ENCODE measurements at places on chromosomes 16 and 17.

GRCh38 chr16:55179852-55180585, 144.0 kb upstream of the IRX6 start:
- peak; percentile 86 for DNase-seq

DNA sequence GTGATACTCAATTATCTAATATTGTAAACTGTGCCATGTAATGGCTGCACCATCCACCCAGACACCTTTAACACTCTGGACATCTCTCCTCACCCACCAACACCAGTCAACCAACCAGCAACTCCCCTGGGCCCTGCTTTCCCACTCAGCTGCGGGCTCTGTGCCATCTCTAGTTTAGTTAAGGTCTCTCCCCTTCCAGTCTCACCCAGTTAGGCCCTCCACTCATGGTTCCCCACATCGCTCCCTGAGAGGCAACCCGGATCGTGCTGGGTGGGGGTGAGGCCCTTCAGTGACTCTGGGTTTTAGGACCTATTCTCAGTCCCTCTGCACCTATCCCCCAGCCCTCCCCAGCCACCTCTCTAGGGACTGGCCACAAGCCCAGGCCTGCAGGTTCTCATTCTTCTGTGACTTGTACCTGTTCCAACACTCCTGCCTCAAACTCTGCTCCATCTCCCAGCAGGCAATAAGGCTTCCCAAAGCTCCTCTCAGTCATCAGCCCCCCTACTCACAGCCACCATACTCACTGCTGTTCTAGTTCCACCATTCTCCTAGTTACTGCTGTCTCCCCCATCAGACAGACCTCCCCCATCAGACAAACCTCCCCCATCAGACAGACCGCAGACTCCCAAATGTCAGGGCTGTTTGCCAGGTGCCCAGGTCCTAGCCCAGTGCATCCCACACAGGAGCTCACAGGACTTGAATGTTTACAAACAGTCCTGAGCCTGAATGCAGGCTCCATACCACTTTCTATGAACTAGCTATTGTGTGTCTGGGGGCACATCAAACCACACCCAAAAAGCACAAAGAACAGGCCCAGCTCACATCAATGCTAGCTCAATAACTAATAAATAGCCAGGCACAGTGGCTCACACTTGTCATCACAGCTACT, 2.6 kb downstream of the TK2 start:
- no peak for DNase-seq

- DNase-seq, result no peak
These were observed 174.6 kb downstream of the PMP22 start for GRCh38 chr17:15090533-15090932.

DNA sequence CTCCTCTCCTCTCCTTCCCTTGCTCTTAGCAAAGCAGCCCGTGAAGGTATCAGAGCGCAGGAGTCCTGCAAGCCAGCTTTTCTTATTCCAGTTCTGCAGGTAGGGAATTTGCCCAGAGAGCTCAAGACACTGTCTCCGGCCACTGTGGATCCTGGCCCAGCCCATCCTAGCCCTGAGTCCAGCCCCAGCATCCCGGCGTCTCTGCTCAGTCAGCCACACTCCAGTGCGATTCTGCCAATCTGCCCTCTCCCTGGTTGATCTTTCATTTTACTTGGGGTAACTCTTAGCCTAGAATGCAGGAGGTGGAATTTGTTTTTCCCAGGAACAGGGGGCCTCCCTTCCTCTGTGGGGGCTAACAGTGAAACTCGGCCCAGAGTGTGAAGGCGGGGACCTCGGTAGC, 176.9 kb upstream of the GSE1 start:
- DNase-seq, result no peak

GRCh38 chr17:1566505-1567199, 4.1 kb upstream of the PITPNA start:
- no peak for DNase-seq

- no peak for DNase-seq
These were observed 60.5 kb downstream of the ACSM2B start for GRCh38 chr16:20515688-20516090.

DNA sequence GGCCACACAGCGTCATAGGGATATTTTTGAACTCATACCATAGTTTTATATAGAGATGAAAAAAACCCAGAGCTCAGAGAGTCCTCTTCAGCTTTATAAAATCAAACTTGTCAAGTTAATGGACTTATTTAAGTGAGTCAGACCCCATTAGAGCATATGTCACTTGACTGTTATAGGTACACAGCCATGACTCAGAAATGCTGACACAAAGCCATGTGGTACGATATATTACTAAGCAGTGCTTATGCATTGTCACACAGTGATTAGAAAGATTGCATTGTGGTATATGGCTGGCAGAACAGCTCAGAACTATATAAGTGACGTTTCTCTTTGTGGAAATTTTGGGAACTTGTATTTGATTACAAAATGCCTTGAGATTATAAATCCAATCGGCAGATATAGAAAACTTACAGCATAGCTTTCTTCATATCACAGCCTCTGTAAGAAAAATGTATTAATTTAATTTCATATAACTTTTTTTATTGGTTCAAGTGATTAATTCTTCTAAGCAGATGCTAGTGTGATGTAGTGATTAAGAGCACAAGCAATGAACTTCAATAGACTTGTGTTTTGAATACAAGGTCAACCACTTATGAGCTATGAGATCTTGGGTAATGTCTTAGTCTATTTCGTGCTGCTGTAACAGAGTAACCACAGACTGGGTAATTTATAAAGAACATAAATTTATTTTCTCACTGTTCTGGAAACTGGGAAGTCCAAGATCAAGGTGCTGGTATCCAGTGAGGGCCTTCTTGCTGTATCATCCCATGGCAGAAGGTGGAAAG, 25.8 kb upstream of the GINS3 start:
- DNase-seq, result no peak
